NCI-H345 (cell line): ENCODE measurements at places on chromosomes 3 and 15.

DNA sequence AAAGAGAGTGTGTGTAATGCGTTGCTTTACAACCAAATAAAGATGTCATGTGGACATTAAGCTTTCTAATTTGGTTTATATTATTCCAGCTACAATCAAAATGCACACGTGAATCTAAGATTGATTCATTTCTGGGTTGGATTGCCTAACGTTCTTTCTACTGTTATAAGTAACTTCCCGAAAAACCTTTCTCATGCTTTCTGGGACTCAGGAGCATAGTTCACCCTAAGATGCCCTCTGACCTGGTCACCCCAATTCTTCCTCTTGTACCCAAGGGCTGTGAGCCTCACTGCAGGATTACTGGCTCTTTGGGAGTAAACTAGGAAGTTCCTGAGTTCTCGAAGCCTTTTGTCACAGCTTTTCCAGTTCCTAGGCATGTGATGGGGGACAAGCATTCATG, 12.7 kb upstream of the LMCD1 start:
- no peak for DNase-seq

DNA sequence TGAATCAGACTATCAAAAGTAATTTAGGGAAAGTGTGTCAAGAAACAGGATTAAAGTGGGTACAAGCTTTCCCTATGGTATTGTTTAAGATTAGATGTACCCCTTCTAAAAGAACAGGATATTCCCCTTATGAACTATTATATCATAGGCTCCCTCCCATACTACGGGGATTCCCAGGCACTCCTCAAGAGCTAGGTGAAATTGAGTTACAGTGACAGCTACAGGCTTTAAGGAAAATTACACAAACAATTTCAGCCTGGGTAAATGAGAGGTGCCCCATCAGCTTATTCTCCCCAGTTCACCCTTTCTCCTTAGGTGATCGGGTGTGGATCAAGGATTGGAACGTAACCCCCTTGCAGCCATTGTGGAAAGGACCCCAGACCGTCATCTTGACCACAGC, 240.8 kb upstream of the CNTN6 start:
- DNase-seq = no peak

- no peak for DNase-seq
Measured at GRCh38 chr3:84835366-84835765, 123.4 kb upstream of the CADM2 start.

GRCh38 chr3:164222197-164222596, 856.1 kb downstream of the SI start:
- no peak for DNase-seq

DNA sequence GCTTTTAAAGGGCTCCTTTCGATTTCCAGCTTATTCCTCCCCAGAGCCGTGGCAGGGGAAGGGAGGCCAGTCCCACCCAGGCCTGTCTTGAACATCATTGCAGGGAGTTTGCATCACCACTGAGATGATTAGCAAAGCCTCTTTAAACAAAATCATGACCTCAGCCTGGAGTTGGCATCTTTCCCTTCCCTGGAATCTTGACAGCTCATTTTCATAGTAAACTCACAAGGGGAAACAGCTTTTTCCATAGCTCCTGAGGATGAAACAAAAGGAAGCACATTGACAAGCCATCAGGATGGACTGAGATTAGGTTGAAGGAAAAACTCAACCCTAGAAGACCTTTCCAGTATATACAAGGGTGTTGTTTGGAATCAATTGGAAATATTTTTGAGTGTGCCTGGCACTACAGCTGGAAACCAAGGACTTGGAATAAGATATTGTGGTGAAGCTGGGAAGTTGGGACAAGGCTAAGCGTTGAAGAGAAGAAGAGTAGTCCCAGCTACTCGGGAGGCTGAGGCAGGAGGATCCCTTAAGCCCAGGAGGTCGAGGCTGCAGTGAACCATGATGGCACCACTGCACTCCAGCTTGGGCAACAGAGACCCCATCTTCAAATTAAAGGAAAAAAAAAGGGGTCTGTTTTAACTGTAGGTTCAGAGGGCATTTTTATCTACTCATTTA, 3.1 kb upstream of the LARP6 start:
- no peak for DNase-seq

GRCh38 chr3:4514916-4515315, 21.8 kb downstream of the ITPR1 start:
- DNase-seq = no peak

DNA sequence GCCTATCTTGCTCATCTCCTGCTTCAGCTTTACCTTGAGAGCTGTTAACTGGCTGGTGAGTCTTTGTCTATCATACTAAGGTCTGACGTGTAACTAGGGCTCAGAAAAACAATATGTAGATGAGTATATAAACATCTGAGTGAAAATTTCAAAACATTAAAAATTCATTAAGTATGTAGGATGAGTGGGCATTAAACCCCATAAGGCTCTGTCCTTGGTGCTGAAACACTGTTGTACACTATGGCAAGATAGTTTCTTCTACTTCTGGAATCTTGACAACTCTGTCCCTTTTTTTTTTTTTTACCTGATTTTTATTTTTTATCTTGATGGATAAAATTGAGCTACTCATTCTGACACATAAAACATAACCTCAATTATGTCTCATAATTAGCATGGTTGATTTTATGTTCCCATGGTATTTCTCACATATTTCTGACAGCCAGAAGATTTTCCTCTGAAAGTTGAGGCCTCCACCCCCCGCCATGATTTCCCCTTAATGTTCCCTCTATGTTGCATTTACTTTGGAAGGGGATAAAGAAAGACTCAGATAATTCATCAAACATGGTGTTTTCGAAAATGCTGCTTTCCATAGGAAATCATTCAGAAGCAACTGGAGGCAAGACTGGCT, 54.3 kb downstream of the DGKG start:
- no peak for DNase-seq

- no peak for DNase-seq
Measured at GRCh38 chr3:64716110-64716710, 28.4 kb upstream of the ADAMTS9 start.

DNA sequence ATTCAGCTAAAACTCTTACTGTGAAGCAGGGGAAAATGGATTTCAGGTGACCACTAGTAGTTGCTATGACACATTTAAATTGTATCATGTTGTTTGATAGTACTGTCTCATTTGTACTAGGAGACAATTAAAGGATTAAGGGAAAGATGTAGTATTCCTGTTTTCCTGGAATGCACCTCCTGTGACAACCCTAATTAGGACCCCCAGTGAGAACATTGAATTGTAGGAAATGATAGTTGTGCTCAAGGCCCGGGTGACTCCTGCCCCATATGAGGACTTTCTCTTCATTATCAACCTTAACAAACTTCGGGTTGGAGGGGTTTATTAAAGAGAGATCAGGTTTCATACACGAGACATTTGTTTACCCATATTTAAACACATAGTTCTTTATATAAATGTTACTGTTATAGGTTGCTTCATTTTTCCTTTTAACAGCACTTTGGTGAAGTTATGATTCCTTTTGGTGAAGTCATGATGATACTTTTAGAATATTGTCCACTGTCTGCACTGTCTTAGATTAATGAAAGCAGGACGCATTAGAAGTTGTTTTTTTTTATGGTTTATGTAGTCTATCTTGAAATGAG, 392.6 kb upstream of the NAALADL2 start:
- no peak for DNase-seq

DNA sequence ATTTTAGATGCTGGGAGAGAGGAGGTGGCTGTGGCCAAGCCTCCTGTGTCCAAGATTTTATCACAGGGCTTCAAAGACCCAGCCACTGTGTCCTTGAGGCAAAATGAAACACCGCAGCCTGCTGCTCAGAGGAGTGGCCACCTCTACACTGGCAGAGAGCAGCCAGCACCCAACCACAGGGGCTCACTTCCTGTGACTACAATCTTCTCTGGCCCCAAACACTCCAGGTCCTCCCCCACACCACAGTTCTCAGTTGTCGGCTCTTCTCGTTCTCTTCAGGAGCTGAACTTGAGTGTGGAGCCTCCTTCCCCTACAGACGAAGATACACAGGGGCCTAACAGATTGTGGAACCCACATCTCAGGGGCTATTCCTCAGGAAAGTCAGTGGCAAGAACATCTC, 45.6 kb downstream of the CDAN1 start:
- DNase-seq = no peak

DNA sequence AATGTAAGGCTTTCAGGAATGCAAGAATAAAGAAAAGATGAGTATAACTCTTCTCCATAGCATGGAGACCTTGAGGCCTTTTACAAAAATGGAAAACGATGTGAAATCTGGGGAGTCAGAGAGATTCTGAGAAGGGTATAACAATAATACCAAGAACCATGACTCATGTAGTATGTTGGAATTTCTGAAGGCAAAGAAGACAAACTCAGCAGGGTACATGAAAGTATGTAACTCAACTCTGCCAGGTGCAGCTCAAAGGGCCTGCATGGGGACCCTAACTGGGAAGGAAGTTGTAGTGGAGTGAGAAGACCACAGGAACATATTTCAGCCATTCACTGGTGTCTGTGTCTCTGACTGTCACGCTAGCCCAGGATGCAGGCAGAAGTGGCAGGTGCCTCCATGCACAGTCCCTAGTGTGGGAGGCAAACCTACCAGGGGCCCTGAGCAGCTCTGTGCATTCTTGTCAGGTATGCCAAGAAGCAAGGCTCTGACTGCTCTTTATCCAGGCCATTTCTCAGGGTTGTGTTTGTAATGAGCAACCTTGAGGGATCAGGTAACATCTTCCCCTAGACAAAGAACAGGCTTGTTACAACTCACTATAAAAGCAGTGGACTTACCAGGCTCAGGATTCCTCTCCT, 57.2 kb downstream of the GPR156 start:
- DNase-seq = no peak

DNA sequence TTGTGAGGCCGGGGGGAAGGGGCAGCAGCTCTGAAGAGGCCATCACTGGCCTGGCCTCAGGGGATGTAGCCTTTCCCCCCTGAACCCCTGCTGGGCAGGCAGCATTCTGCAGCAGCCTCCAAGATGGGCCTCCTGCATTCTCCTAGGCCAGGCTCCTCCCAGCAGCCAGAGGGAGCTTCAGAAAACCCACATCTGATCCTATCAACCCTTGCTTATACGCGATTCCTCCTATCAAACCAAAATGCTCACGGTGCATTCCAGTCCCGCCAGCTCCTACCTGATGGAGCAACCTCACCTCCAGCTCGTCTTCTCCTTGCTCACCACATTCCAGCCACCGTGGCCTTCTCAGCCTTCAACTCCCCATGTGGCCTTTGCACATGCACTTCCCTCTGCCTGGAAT, 85.7 kb downstream of the MEGF11 start:
- no peak for DNase-seq

DNA sequence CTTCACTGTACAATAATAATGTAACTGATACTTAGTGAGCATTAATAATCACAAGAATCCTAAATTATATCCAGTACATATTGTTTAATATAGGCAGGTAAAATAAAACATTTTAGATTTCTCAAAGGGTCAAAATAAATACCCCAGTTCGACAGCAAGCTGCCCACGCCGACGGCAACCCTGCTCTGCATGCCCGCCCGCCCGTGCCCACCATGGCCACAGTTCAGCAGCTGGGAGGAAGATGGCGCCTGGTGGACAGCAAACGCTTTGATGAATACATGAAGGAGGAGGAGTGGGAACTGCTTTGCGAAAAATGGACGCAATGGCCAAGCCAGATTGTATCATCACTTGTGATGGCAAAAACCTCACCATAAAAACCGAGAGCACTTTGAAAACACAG, 22.9 kb downstream of the BTBD1 start:
- no peak for DNase-seq

DNA sequence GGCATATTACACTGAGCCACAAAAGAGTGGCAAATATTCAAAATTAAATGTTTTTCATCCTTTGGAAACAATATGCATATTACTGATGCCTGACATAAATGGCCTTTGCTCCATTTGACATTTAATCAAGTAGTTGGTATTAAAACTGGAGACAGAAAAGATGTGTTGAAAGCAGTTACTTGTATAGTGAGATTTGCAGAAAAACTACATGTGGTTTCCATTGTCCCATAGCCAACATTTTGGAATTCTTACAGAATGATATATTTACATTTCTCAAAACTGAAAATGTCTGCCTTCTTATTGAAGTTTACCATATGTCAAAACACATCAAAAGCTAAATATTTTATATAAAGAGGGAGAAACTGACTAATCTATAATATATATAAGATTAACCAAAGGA, 21.6 kb downstream of the SHOX2 start:
- DNase-seq = no peak

DNA sequence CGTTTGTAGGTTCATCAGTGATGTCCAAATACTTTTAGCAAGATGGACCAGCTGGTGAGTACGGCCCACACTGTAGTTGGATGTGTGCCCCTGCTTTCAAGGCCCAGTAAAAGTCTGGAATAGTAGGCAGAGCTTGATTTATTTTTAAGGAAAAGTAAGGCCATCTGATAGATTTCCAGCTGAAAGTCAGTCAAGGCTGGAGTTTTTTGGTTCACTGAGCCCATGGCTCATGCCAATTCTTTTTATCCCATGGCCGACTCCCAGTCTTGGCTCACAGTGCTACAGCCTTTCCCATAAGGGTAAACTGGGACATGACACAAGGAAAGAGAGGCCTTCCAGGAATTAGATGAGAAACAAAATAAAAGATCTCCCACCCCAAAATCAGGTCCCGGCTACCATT, 13.5 kb downstream of the CCDC80 start:
- DNase-seq = no peak

DNA sequence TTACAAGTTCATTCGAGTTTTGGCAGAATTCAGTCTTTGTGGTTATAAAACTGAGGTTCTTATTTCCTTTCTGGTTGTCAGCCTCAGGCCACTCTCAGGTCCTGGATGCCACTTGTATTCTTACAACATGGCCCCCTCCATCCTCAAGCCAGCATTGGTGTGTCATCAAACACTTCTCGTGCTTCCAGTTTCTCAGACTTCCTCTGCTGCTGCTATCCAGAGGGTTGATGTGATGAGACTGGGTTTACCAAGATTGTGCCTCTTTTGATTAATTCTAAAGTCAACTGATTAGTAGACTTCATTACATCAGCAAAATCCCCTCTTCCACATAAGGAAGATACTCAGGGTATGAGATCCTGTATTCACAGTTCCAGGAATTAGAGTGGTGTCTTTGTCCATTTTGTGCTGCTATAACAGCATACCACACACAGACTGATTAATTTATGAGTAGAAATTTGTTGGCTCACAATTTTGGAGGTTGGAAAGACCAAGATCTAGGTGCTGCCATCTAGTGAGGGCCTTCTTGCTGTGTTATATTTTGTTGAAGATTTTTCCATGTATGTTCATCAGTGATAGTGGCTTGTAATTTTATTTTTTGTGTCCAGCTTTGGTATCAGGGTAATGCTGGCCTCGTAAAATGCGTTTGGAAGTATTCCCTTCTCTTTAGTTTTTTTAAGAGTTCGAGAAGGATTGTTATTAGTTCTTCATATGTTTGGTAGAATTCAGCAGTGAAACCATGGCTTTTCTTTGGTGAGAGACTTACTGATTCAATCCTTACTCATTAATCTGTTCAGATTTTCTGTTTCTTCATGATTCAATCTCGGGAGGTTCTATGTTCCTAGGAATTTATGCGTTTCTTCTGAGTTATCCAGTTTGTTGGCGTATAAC, 11.1 kb downstream of the LRCH3 start:
- no peak for DNase-seq

GRCh38 chr3:184305577-184305976, 6.5 kb downstream of the PSMD2 start:
- DNase-seq = no peak
